Vagina (tissue), 2 donors: ENCODE measurements at places on chromosomes 13 and 19.

GRCh38 chr13:52617070-52618060 is 24.9 kb upstream of the HNRNPA1L2 start:
- DNase-seq, result no peak

- DNase-seq, result no peak
Observed at GRCh38 chr19:38809592-38810252, 3.0 kb downstream of the LGALS4 start.

- DNase-seq, result no peak
Observed at GRCh38 chr13:97567510-97568243, 133.7 kb downstream of the RAP2A start.

DNA sequence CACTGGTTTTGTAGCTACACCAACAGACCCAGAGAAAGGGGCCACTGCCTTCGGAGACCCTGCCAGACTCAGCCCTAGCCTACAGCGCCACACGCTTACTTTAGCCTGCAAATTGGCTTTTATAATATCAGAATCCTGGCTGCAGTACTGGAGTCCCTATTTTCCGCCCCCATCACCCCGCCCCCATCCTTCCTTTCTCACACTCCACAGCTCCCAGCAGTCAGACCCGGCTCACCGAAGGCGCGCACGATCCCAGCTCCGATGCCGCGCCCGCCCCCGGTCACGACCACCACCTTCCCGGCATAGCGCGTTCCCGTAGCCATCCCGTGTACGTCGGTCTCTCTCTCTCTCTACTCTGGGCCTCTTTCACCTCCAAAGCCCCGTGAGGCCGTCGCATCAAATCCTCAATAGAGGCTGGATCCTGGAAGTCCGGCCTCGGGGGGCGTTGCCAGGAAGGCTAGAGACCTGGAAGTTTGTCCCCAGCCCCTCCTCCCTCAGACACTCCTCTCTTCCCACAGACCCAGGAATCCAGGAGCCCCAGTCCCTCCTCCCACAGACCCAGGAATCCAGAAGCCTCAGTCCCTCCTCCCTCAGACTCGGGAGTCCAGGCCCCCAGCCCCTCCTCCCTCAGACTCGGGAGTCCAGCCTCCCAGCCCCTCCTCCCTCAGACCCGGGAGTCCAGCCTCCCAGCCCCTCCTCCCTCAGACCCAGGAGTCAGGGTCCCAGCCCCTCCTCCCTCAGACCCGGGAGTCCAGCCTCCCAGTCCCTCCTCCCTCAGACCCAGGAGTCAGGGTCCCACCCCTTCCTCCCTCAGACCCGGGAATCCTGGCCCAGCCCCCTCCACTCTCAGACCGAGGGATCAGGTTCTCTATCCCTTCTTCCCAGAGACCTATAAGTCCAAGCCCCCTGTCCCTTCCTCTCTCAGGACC is at the start of gene HSD17B14:
HSD17B14 (minus strand) TSS at position 403 of the 929 bp plus-strand sequence; CDS start at position 323, 80 bp downstream.
- DNase-seq, result no peak

GRCh38 chr19:48606463-48607358 is at the start of gene SPACA4:
SPACA4 (plus strand) TSS chr19:48606742; CDS start chr19:48606979, 237 bp downstream.
- DNase-seq, result no peak

- DNase-seq, result no peak
Observed at GRCh38 chr19:54138489-54139256, 1.1 kb downstream of the CNOT3 start.

- no peak for DNase-seq
Observed at GRCh38 chr13:100460266-100460665, 128.3 kb downstream of the GGACT start.

DNA sequence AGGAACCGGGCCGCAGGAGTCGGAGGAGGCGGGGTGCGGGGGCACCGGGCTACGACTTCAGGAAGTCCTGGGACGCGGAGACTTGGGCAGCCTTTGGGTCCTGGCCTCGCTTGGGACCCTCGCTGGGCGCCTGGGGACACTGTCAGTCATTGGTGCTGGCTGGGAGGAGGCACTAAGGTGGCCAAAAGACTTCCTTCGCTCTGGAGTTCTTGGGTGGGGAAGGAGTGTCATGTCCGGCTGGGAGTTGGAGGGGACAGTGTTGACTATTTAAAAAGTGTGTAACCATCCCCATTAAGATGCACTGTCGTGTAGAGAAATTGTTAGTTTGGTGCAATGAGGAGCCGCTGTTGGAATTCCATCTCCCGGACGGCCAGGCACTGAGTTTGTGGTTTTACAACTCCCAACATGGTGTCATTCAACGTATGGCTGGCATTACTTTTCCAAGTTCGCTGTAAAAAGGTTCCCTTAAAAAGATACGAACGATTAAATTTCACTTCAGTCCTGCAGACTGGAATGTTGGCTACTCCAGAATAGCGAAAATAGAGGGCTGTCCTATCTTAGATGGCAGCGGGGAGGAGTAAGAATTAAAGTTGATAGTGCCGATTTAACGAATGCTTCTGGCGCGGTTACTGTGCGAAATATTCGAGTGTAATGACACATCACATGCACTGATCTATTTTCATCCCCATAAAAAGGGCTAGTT is 776 bp downstream of the DNAJC3 start:
- no peak for DNase-seq
